Articular chondrocyte of knee joint (primary cell): ENCODE measurements at places on chromosomes 1 and 21. TPM values are rescaled to one million over a fixed set of nuclear protein-coding genes. Genes with fewer than 3 reads are reported as not detected.

CCDC27 gene
- total RNA-seq: not detected in 2 replicates

TPTE gene
- not detected in 2 replicates for total RNA-seq

RAB42 gene
- total RNA-seq: 10.1 and 12.4 TPM in 2 replicates

LCE2C gene
- not detected in 2 replicates for total RNA-seq

PDZK1IP1 gene
- 0.26 TPM in 1 of 2 replicates, not detected in the other for total RNA-seq

RGS13 gene
- not detected in 2 replicates for total RNA-seq
